Activated CD4-positive, alpha-beta T cell treated with anti-CD3 and anti-CD28 coated beads, Interleukin-2, Interleukin-6, amounts not matched to agents 100 ng/mL and 50 ng/mL, durations not matched to agents 16 hours and 8 hours (primary cell): ENCODE measurements at places on chromosomes 2 and 18.

DNA sequence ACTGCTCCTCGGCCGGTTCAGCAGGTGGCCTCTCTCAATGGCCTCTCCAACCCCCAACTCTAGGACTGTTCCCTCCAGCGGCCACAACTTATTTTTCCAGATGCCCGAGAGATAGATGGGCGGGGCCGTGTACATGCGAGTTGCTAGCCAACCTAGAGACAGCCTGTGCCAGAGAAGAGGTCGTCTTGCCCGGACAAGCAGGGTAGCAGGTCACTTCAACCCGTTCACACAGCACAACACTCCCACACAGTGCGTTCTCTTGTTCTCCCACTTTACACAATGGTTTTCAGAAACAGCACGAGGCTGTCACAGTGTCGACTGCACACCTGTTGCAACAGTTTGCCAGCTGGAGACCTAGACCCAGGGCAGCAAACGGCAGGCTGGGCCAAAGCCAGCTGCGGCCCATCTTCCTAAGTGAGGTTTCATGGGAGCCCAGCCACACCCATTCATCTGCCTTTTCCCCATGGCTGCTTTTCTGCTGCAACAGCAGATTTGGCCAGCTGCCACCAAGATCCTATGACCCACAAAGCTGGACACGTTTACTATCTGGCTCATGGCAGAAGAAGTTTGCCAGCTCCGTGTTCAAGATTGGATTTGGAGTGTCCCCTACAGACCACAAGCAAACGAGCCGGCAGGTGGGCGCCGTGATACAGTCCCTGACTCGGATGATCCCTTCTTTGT lies 7.3 kb upstream of the PRLH start:
- no peak for DNase-seq

GRCh38 chr2:170917957-170918356 lies 11.1 kb upstream of the GORASP2 start:
- no peak for DNase-seq

- DNase-seq: no peak
These were observed 29.3 kb upstream of the LBH start for GRCh38 chr2:30201990-30202389.

- DNase-seq: no peak
These were observed 13.5 kb upstream of the NTSR2 start for GRCh38 chr2:11683476-11683875.

GRCh38 chr2:69969126-69969983 lies 7.9 kb upstream of the ASPRV1 start:
- no peak for DNase-seq

DNA sequence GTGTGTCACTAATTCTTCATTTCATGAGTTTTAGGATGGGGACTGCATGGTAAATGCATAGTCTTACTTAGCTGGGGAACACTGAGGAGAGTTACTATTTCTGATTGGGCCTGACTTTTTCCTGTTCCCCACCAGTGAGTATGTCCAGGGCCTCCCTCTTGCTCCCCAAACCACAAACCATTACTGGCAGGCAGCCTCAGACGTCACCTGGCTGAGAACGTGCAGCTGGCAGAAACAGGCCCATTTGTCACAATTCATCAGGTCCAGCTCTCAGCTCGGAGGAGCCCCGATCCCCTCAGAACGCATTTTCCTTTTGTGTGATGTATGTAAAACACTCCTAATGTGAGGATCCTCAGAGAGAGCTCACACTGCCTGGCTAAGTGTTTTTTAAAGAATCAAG lies 71.7 kb upstream of the SIX3 start:
- DNase-seq: no peak

GRCh38 chr2:41736105-41736567 lies 311.7 kb upstream of the PKDCC start:
- DNase-seq: peak; percentile 1

DNA sequence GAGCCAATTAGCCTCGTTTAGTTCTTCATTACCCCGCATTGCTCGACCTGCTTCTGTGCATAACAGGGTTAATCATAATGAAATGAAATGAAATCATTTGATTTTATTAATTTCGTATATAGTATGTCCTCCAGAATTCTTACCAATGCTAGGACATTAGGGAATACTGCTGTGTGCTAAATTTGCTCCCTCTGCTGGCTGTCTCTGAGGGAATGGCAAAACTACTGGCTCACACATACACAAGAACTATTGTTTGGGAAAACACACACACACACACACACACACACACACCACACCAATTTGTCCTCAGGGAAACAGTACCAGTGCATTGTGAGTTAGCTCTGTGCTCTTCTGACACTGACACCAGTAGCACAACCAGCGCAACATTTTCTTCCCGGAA lies 273.3 kb upstream of the TCF4 start:
- DNase-seq: no peak

GRCh38 chr2:113755035-113755834 lies 1.2 kb downstream of the SLC35F5 start:
- peak; percentile 6 for DNase-seq

GRCh38 chr2:3651691-3652648 lies 6.0 kb upstream of the ALLC start:
- DNase-seq: peak; percentile 79

DNA sequence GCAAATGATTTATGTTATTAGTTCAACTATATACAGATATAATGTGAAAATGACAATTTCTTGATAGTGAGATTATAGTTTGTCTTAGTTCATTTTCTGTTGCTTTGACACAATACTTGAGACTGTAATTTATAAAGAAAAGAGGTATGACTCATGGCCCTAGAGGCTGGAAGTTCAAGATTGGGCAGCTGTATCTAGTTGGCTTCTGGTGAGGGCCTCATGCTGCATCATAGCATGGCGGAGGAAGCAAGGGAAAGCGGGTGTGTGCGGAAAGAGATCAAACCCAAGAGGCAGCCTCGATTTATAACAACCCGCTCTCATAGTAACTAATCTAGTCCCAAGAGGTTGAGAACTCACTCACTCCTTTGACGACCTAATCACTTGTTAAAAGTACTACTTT lies 11.4 kb downstream of the PLEKHA3 start:
- no peak for DNase-seq

GRCh38 chr2:237774811-237775553 lies 23.6 kb upstream of the RBM44 start:
- DNase-seq: peak; percentile 65

- DNase-seq: no peak
These were observed 59.6 kb downstream of the SPIRE1 start for GRCh38 chr18:12598181-12598930.

- DNase-seq: no peak
These were observed 936.2 kb downstream of the DSC3 start for GRCh38 chr18:30106356-30106755.

DNA sequence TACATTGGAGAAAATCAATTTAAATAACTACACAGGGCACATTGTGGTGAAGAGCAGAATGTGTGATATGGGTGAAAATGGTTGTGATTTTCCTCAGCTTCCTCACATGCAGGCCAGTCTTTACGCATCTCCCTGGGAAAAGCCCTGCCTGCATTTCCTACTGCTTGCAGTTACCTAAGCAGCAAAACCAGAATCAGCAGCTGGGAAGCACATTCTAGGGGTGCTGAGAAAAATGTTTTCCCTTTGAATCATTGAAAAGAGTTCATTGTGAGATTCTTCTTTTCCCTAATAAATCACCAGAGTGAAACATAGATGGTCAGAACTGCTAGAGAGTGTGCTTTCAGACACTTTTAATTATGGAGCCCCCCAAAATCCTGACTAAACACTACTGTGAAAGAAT lies 656.0 kb downstream of the TDRD15 start:
- DNase-seq: no peak

- DNase-seq: no peak
These were observed 321.5 kb downstream of the RND3 start for GRCh38 chr2:150165988-150166312.

- no peak for DNase-seq
These were observed 383.2 kb downstream of the BCL11A start for GRCh38 chr2:60170272-60170671.

DNA sequence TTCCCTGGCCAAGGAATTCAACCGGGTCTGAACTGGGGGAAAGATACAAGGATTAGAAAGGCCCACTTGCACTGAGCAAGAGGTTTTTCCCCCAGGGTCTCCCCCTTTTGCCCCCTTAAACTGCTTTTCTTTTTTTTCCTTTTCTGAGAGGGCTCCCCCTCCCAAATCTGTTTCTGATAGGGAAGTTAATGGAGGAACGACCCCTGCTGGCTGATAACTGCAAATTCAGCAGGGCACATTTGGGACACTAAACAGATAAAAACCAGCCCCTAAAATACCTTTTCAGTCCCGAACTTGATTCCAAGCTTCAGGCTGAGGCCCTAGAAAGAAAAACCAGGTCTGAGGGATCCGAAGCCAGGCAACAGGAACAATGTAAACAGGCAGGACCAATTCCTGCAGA lies 1012.4 kb upstream of the CRIM1 start:
- DNase-seq: no peak

DNA sequence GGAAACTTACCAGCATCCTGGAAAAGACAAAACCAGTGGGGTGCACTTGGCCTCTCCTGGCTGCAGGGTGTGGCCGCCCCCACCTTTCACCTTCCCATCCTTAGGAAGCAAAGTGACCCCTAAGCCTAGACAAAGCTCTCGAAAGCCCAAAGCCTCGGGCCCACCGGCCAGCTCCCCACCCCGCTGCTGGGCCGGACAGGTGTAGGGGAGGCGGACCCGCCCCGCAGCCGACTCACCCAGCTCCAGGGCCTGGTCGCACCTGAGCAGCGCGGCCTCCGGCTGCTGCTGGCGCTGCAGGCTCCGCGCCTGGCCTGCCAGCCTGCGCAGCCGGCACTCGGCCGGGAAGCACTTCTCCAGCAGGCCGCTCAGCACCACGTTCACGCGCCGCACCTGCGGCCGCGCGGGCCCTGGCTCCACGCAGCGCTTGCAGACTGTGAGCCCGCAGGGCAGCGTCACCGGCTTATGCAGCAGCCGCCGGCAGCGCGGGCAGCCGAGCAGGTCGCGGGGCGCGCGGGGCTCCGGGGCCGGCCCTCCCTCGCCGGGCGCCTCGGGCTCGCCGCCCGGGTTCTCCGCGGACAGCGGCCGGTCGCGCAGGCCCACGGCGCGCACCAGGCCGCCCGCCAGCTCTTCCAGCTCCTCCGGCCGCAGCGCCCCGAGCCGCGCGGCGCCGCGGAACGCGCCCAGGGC lies 979 bp downstream of the LONRF2 start:
- peak; percentile 32 for DNase-seq

DNA sequence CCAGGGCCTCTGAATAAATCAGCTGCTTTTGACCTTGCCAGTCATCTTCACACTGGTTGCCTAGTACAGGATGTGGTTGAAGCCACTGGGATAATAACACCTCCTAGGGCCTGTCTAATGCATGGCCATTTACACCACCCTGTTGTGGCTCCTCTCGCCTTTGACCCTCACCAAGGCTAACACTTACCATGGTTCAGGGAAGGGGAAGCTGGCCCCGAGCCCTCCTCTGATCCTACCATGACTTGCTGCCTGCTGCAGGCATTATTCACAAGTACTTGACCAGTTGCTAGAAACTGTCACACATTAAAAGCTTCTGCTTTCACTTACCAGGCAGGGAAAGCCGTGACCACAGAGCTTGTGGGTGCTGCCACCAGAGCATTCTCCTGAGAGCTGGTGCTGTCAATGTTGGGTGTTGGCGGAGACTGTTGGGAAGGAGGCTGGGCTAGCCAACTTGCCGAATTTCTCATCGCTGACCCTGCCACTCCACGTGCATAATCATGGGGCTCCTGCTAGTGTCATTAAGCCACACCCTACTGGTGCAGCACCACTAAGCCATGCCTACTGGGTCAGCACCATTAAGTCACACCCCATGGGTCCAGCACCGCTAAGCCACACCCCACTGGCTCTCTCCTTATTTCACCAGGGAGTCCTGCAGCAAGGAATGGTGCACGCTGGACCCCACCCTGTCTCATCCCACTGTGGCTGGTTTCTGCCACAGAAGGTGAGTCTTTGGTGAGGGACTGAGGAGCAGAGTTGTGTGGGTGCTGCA lies 47.0 kb upstream of the TTC39C start:
- peak; percentile 69 for DNase-seq

GRCh38 chr18:48326901-48327675 lies 82.1 kb downstream of the ZBTB7C start:
- no peak for DNase-seq

- no peak for DNase-seq
These were observed 93.7 kb upstream of the RAB6C start for GRCh38 chr2:129885735-129886134.

- DNase-seq: no peak
These were observed 177.9 kb upstream of the ARL4C start for GRCh38 chr2:234674781-234675201.

- DNase-seq: no peak
These were observed 13.0 kb downstream of the L3MBTL4 start for GRCh38 chr18:6401687-6402086.

- peak; percentile 20 for DNase-seq
These were observed 821 bp upstream of the EPHA4 start for GRCh38 chr2:221572821-221573429.

GRCh38 chr2:173590276-173590861 lies 235.7 kb downstream of the CDCA7 start:
- no peak for DNase-seq

GRCh38 chr18:68848242-68848641 lies 50.4 kb downstream of the CCDC102B start:
- no peak for DNase-seq

- peak; percentile 94 for DNase-seq
These were observed 648 bp downstream of the ARID5A start for GRCh38 chr2:96537066-96537733.

GRCh38 chr2:68764806-68765311 lies 30.2 kb downstream of the ARHGAP25 start:
- DNase-seq: no peak

- no peak for DNase-seq
These were observed 46.8 kb downstream of the ATOH8 start for GRCh38 chr2:85800586-85800985.

DNA sequence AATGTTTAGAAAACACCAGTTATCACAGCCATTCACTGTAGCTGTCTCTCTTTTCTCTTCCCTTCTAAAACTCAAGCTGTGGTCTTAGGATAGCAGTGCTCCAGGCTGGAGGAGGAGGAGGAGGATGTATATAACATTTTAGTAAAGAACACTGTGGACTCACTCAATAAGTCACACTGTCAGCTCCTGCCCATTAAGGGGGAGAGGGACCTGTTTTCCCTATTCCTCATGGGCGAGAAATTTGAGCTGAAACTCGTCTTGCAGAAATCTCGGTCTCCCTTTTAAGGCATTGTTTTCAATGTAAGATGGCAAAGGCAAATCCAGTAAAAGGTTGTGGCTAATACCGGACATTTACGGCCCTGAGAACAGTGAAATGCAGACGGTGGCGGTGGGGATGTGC lies 114.8 kb upstream of the ZNF236 start:
- DNase-seq: no peak

- no peak for DNase-seq
These were observed 97.5 kb downstream of the GLI2 start for GRCh38 chr2:120833127-120833675.

DNA sequence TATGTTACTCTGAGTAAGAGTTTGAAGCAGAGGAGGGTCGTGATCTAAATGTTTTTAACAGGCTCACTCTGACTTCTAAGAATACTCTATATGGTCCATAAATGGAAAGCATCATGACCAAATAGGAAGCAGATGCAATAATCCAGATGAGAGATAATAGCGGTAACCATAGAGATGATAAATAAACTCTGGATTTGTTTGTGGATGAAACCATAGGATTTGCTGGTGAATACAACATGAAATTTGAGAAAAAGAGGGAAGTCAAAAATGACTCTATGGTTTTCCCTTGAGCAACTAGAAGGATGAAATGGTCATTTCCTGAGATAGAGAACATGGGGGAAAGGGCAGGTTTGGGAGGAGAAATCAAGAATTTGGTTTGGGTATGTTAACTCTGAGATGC lies 3.9 kb downstream of the HEATR5B start:
- DNase-seq: no peak
